CD4-positive, alpha-beta T cell treated with Interleukin-2 at 100 ng/mL for 4 hours (primary cell): ENCODE measurements at places on chromosomes 4 and X.

DNA sequence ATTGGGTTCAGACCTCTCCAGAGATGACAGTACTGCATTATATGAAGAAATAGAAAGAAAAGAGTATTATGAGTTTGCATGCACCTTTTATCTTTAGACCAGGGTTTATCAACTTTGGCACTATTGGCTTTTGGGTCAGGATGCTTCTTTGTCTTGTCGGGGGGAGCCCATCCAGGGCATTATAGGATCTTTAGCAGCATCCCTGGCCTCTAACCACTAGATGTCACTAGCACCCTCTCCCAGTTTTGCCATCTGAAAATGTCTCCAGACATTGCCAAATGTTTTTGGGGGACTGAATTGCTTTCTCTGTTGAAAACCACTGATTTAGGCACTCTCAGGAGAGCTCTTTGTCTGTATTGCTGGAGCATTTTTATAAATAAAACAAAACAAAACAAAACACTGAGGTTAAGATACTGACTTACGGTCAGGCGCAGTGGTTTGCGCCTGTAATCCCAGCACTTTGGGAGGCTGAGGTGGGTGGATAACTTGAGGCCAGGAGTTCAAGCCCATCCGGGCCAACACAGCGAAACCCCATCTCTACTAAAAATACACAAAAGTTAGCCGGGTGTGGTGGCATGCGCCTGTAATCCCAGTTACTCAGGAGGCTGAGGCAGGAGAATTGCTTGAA lies 23.6 kb downstream of the CA5B start:
- peak; percentile 48 for DNase-seq

DNA sequence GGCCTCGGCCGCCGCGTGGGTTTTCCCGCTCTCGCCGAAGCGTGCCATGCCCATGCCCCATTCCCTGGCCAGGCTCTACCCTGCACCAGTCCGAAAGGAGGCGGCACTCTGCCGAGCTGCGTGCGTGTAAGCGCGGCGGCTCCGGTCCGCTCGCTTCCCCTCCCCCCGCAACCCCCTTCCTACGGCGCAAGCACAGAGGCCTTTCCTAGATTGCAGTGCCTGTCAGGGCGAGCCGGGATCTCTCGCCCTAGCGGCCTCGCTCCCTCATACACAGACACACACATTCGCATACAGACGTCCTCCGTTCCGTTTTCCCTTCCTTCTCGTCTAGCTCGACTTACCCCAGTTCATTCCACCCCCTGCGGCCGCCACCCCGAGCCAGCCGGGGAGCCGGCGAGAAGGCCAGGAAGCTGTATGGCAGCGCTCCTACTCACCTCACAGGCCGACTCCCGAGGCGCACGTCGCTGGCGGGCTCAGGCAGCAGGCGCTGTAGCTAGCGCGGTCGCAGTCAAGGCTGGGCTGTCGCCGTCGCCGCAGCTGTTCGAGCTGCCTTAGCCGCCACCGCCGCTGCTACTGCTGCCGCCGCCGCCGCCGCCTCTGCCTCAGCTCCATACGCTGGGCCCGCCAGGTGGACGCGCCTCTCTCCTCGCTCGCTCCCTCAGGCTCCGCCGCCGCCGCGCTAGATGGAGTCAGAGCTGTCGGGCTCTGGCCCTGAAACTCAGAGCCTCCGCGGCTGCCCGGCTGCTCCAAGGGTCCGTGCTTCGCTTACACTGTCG lies 615 bp downstream of the NEXMIF start:
- DNase-seq, result peak; percentile 9

DNA sequence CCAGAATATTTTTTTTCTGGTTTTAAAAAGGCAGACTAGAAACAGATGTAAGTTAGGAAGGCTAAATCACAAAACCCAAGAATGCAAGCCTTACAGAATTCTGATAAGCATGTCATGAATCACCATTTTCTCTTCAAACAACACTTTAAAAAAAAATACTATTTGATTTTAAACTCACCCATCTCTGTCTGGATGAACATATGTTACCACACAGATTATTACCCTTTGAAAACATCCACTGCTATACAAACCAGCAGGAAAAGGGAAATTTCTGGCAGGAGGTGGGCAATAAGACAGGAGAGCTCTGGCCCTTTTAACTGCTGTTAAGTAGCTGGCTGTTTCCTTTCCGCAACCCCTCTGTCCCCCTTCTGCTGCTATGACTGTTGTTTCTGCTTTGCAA lies 317.7 kb upstream of the NOCT start:
- DNase-seq, result no peak

GRCh38 chrX:141278306-141278705 lies 36.0 kb upstream of the SPANXC start:
- peak; percentile 0 for DNase-seq

DNA sequence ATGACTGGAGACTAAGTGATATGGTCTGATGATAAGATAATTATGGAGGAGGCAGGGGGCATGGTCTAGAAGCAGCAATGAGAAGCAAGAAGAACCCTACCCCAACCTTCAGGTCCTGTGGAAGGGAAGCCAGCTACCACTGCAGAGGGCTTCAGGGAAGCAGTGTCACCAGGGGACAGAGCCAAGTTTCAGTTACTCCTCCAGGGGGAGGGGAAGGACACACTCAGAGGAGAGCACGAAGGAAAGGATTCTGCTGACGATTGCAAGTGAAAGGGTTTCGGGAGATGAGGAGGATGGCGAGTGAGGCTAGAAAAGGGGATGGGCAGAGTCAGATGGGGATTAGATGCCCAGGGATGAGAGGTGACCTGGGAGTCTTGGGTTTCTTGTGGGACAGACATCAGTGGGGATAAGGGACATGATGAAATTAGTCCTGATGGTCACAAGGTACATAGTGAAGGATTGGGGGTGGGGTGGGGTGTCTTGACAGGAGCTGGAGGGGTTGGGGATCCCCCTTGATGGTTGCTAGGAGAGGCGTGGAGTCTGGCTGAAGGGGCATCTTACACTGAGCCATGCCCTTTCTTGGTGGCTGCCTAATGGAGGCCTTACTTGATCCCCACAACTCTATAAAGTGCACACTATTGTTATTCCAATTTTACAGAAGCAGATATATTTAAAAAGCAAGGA lies 45.4 kb downstream of the TIGD4 start:
- DNase-seq, result no peak

DNA sequence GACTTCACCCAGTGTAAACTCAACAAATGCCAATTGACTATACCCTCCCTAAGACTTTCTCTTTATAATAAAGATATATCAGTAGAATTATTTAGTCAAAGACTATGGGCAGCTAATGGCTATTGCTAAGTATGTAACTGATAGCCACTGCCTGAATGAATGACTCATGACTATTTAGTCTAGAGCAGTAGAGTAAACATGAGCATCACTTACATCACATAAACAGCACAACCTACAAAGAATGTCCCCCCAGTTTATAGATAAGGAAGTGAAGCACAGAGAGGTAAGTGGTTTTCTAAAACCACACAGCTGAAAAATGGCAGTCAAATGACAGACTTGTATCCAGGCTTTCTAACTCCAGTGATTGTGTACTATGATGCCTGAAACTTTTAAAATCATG lies 507.0 kb downstream of the PPARGC1A start:
- DNase-seq, result no peak

DNA sequence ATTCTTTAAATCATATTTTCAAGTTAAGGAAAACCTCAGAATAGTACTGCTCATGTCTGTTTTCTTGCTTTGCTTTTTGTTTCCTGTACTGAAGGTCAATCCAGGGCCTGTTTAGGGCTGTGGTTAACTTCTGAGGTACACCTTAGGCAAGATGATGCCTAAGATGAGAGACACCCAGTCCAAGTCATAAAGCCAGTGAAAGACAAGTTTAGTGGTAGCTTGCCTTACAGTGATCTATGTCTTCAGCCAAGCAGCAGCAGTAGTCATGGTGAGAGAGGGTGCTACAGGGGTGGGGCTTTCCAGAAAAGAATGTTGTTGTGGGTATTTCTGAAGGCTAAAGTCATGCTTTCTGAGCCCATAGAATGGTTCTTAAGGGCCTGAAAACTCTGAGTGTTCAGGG lies 173.7 kb downstream of the VSIG4 start:
- peak; percentile 54 for DNase-seq

DNA sequence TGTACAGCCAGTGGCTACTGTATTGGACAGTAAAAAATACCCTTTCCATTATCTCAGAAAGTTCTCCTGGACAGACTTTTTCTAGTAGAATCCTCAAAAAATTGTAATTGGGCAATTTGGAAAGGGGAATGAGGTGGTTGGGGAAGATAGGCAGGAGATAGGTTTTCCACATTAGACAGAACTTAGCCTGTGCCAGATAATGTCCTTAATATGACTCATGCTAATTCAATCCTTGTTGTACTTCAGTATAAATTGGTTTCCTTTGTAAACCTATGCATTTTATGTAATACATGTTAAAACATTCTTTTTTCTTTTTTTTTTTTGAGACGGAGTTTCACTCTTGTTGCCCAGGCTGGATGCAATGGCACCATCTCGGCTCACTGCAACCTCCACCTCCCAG lies 8.9 kb downstream of the EIF4E start:
- DNase-seq, result no peak
